ENCODE measurements at places on chromosomes 5 and 9.

GRCh38 chr9:105118636-105119035 lies 125.8 kb upstream of the SLC44A1 start:
- DNase-seq = no peak

DNA sequence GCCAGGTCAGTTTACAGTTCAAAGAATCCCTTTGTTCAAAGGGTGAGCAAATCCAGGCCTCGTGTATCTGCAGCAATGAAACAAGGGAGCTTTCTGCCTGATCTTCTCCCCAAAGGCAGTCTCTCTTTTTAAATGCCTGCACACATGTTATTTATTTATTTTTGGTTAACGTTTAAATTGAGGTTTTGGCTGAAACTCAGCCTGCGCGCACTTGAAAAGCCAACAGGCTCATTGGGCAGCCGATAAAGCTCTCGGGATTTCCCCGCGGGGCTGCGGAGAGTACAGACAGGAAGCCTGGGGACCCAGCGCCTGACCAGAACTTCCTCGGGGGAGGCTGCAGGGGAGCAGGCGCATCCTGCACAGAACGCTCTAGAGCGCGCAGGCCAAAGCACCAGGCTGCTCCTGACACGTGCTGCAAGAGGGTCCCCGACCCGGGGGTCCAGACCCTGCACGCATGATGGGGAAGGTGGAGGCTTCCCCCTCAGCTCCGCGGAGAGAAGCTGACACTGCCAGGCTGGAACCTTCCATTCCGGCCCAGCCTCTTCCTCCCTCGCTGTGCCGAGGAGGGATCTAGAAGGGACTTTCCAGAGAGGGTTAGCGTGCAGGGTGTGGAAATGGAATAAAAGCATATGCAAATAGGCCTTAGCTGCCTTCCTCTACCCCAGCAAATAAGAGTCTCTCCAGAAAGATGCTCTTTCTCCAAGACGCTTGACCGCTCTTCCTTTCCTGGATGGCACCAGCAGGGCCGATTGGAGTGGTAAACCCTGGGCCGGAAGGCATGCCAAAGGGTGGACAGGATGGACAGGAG lies 46.1 kb downstream of the PTTG1 start:
- no peak for DNase-seq

GRCh38 chr5:16668194-16668593 lies 51.4 kb upstream of the RETREG1 start:
- DNase-seq = no peak

GRCh38 chr5:115549154-115549553 lies 4.6 kb upstream of the FEM1C start:
- no peak for DNase-seq

- DNase-seq = no peak
Measured at GRCh38 chr9:84694248-84694647, 24.7 kb downstream of the NTRK2 start.

Measured in LNCaP clone FGC (cell line).